ENCODE measurements at places on chromosomes 7 and 10.

DNA sequence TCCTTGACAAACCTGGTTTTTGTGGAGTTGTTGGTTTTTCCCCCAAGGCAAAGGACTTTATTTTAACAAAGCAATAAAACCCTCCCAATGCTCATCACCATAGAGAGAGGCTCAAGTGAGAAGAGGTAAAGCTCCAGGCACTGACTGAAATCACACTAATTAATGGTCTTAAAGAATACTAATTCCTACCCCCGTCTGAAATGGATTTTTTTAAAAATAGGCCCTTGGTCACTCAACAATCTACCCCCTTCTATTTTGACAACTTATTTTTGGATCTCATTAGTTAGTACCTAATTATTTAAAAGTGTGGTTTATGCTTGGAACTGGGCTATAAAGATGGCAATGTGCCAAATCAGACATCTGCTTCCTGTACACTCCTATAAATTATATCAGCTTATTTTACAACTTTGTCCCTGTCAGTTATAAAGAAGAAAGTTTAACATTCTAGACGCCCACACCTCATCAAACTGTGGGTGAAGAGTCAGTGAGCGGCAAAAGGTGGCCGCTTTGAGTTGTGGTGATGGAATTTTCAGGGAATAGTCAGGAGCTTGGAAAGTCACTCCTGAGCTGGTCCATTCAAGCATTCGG is 10.6 kb downstream of the GLI3 start:
- peak; percentile 65 for DNase-seq

- DNase-seq = no peak
These were observed 111.7 kb downstream of the PARP12 start for GRCh38 chr7:139950881-139951525.

DNA sequence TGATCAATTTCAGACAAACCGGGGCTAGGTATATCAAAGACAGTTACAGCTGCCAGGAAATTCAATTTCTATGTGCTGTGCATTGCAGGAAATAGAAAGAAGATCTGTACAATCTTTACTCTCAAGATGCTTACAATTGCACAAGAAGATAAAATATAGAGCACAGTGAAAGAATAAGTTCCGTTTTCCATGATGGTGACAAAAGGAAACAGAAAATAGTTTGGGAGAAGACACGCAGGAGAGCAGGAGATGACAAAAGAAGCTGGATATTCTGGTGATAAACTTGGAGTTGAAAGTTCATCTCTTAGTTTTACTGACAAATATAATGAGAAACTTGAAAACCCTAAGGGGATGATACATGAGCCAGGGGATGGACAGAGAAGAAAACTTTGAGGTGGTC is 646.0 kb downstream of the PARD3 start:
- DNase-seq = no peak

DNA sequence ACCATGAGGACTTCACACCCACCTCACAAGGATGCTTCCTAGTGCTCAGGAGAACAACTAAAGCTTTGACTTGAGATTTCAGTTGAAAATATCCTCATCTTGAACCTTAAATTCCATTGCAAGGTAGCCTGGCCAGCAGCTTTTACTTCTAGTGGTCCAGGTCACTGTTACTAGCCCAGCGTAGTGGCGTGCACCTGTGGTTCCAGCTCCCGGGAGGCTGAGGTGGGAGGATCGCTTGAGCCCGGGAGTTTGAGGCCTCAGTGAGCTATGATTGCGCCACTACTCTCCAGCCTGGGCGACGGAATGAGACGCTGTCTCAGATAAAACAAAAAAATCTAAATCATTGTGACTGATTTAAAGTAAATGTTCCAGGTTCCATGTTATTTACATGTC is 28.3 kb upstream of the PRKAR1B start:
- no peak for DNase-seq

- no peak for DNase-seq
These were observed 303.3 kb downstream of the IPMK start for GRCh38 chr10:57964351-57964750.

DNA sequence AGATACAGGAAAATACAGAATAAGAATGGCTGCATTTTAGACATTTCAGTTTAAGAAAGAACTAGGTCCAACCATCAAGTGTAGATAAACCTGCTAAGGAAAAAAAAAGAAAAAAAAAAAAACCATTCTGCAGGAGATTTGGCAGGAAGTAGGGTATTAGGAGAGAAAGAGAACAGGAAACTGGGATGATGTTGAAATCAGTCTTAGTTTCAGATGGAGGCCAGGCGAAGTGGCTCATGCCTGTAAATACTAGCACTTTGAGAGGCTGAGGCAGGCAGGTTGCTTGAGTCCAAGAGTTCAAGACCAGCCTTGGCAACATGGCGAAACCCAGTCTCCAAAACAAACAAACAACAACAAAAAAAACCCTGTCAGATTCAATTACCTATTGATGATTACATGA is 120.2 kb downstream of the RAB11FIP2 start:
- DNase-seq = no peak

DNA sequence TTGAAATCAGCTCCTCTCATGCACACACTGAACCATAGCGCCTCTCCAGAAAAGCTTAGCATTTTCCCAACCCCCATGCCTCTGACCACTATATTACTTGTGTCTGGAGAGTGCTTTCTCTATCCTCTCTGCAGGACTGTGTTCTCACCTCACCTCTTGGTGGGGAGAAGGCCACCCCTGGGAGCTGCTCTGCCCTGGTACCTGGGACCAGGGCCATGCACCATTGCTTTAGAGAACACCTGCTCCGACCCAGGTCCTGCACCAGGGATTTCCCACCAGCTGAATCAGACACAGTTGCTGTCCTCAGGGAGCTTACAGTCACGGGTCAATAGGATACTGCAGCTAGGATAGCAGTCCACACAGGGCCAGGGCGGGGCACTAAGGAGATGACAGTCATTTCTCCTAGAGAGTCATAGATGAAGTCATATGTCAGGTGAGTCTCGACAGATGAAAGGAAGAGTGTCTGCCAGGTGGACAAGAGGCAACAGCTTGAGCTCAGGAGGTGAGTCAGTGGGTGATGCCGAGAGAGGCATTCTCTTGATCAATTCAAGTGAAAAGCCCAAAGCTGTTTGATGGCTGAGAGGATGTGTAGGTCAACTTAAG is 619 bp upstream of the LMTK2 start:
- no peak for DNase-seq

GRCh38 chr7:75951506-75951905 is 36.6 kb downstream of the POR start:
- DNase-seq = no peak

DNA sequence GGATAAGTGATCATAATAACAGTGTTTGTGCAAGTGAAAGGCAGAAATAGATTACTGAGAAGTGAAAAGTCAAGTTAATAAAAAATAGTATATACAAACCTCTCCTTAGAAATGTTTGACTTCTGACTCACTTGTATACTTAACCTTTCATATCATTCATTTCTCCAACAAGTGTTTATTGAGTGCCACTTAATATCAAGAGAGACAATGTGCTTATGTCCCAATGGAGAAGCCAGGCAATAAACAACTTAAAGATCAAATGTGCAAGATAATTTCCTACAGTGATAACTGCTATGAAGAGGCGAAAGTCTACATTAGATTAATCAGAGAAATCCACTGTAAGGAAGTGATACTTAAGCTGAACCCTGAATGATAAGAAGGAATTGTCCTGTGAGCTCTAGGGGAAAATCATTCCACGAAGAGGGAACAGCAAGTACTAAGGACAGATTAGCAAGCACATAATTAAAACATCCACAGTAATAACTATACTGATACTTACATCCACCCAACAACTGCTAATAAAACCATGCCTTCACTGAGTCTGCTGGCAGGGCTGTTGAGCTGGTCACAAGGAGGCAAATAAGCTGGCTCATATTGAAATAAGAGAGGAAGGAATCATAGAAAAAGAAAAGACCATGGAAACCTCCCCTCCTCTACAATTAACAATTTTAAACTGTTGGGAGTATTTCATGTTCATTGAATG is 203.5 kb downstream of the CTNNA3 start:
- peak; percentile 26 for DNase-seq

- no peak for DNase-seq
These were observed 10.7 kb downstream of the BUD31 start for GRCh38 chr7:99419323-99420021.

- DNase-seq = no peak
These were observed 74.3 kb upstream of the RET start for GRCh38 chr10:43002596-43002995.

DNA sequence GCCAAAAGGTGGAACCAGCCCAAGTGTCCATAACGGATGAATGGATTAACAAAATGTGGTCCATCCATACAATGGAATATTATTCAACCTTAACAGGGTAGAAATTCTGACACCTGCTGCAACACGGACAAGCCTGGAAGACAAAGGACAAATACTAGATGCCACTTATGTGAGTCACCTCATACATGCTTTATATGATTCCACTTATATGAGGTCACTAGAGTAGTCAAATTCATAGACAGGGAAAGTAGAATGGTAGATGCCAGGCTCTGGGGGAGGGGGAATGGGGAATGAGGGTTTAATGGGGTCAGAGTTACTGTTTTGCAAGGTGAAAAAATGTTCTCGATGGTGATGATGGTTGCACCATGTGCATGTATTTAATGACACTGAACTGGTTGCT is 34.0 kb upstream of the CYTH3 start:
- peak; percentile 26 for DNase-seq

- DNase-seq = peak; percentile 78
These were observed 81.0 kb downstream of the PPP1R3C start for GRCh38 chr10:91551856-91552255.

- no peak for DNase-seq
These were observed 87.2 kb upstream of the UNC5B start for GRCh38 chr10:71124921-71125748.

- no peak for DNase-seq
These were observed 750.7 kb upstream of the SORCS1 start for GRCh38 chr10:107915215-107915610.

DNA sequence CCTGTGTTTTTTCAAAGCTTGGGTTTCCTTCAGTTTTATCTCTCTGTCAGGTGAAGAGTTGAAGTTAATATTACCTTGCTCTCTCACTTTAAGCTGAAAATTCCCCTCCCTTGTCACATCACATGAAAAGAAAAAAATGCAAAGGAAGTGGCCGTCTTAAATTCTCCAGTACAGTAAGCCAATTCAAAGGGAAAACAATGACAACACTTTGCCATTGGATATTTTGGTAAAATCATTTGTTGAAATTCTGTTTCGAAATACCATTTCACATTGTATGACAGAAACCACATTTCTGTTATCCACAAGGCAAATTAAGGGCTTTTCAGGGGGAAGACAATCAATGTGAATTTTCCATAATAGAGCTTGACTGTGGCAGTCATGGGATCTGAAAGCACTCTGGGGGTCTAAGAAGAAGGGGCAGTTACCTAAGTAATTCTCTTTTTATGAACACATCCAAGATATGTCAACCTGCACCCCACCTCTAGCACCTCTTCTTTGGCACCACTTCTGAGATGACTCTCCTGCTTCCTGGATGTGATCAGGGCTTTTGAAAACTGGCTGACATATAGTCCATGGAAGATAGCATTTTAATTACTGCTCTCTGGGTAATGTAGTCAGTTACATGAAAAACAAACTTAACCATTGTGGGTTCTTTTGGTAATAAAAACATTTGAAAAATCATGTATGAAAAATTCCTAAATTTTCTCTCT is 63.8 kb downstream of the ENTPD1 start:
- DNase-seq = peak; percentile 44

GRCh38 chr7:22782616-22783232 is 39.9 kb downstream of the TOMM7 start:
- peak; percentile 65 for DNase-seq

GRCh38 chr7:138370956-138371355 is 89.1 kb upstream of the TRIM24 start:
- DNase-seq = no peak

Measured in endothelial cell of umbilical vein (primary cell).